ENCODE measurements at places on chromosomes 7 and 10.

GRCh38 chr10:59331661-59332060 lies 30.7 kb downstream of the FAM13C start:
- DNase-seq: no peak

DNA sequence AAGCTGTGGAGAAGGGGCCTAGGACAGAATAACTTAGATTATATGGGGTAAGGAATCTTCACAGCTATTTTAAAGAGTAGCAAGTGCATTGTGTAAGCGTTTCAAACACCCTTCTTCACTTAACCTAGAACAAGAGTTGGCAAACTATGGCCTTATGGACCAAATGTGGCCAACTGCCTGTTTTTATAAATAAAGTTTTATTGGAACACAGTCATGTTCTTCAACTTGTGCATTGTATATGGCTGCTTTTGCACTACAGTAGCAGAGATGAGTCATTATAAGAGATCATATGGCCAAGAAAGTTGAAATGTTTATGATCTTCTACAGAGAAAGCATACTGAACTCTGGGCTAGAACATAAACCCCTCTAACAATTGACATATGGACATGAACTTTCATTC lies 187.8 kb downstream of the ETV1 start:
- no peak for DNase-seq

- no peak for DNase-seq
Observed at GRCh38 chr7:39016609-39017008, 38.9 kb downstream of the POU6F2 start.

DNA sequence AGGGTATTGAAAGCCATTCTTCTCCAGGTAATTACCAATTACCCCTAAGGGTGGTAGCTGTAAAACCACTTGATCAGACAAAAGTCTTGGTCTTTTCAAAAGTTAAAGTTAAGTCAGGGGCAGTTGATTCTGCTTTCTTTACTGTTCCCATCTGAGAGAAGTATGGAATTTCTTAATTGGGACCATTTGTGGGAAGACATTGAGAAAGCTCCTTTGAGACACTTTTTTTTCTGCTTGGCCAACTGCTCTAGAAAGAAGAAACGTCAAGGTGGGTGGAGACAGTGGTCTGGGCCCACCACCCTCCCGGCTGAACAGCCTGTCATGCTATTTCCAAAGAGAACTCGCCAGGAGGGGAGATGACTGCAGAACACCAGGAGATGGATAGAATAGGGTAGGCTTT lies 45.3 kb downstream of the WNT2 start:
- no peak for DNase-seq

GRCh38 chr10:121539786-121540185 lies 58.5 kb downstream of the FGFR2 start:
- no peak for DNase-seq

GRCh38 chr7:107816011-107816566 lies 13.1 kb upstream of the SLC26A3 start:
- DNase-seq: no peak

DNA sequence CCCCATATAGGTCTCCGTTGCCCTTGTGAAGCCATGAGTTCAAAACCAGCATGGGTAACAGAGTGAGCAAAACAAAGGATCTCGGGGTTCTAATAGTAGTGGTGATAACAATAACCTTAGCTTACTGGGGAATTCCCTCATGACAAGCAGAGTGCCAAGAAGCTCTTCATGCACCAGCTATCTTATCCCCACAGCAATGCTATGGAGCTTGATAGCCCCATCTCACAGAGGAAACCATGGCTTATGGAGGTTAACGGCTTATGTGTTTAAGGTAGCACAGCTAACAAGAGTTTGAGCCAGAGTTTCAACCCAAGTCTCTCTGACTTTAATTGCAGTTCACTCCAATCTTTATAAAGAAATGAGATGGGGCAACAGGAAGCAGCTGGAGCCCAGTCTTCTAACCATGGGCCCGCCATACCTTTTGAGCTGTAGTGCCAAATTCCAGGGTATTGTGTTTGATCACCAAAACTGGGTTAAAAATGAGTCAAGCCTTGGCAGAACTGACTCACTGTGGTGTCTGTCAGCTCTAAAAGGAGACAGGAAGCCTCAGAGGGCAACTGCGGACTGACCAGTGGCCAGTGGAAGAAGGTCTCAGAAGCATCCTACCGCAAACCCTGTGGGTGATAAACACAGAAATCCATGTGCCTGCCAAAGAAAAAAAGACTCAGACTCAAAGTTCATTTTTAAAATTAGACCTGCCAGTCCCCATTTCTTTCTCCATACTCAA lies 16.5 kb upstream of the PLAU start:
- DNase-seq: no peak

- DNase-seq: no peak
Observed at GRCh38 chr7:2785071-2785500, 59.0 kb downstream of the GNA12 start.

DNA sequence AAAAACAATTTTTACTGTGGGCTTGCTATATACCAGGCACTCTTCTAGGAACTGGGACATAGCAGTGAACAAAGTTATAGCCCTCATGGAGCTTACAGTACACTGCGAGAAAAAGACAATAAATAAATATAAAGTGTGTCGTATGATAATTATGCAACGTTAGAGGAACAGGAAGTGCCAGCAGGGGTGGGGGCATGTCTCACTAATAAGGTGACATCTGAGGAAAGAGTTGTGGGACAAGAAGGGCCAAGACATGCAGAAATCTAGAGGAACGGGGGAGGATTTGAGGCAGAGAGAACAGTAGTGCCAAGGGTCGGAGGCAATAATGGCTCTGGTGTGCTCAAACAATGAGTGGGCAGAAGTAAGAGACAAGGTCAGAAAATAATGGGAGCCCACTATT lies 52.8 kb downstream of the LMBR1 start:
- DNase-seq: no peak

- DNase-seq: no peak
Observed at GRCh38 chr10:63415640-63416244, 50.0 kb downstream of the JMJD1C start.

DNA sequence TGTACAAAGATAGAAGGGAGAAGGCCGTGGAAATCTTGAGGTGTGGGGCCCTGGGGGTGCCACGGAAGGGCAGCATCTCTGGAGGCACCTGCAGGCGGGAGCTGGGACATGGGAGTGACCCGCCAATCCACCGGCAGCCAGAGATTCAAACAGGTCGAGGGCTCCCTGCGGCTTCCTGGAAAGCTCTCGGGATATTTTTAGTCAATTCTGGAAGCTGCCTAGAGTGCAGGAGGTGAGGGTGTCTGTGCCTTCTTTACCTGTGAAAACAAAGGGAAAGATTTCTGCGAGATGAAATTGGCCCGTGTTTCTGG lies 16.6 kb downstream of the MNX1 start:
- DNase-seq: no peak

GRCh38 chr10:34193931-34194626 lies 621.0 kb downstream of the PARD3 start:
- peak; percentile 40 for DNase-seq

- DNase-seq: no peak
Observed at GRCh38 chr10:51137756-51138529, 63.7 kb downstream of the PRKG1 start.

- no peak for DNase-seq
Observed at GRCh38 chr10:11292576-11293302, 275.1 kb downstream of the CELF2 start.

GRCh38 chr7:79897166-79897565 lies 237.5 kb upstream of the GNAI1 start:
- no peak for DNase-seq

DNA sequence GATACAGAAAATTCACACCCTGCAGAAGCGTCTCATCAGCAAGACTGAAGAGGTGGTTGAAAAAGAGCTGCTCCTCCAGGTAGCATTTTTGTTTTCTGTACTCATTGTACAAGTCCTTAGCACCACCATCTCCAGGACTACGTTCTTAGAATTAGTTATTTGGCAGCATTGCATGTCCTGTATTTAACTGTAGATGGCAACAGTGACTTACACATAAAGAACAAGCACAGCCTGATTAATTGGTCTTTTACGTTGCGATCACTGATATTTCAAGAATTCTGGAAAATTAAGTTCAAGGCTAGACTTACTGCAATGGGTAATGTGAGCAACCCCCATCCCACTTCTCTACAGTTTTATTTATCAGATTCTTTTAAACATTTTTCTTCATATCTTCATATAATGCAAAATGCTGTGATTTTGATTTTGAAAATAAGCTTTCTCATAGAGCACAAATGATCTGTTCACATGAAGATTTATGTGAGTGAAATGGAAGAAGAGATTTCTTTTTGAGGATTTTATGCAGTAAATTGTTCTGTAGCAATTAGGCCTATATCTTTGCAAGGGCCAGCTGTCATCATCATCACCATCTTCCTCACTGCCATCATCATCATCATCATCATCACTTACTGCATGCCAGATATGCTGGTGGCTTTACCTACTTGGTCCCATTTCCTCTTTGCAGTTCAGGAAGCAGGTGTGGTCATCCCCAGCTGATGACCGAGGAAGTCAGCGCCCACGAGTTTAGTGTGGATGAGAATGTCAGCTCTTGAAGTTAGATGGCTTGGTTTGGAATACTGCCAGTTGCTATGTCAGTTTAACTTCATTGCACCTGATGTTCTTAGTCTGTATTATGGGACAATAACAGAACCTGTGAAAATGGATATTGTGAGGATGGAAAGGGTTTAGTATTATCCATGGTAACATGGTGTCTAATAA lies 53.4 kb downstream of the CFAP58 start:
- DNase-seq: peak; percentile 20

GRCh38 chr7:54687462-54688212 lies 71.4 kb downstream of the SEC61G start:
- no peak for DNase-seq

GRCh38 chr7:81884817-81885216 lies 115.0 kb upstream of the HGF start:
- no peak for DNase-seq

DNA sequence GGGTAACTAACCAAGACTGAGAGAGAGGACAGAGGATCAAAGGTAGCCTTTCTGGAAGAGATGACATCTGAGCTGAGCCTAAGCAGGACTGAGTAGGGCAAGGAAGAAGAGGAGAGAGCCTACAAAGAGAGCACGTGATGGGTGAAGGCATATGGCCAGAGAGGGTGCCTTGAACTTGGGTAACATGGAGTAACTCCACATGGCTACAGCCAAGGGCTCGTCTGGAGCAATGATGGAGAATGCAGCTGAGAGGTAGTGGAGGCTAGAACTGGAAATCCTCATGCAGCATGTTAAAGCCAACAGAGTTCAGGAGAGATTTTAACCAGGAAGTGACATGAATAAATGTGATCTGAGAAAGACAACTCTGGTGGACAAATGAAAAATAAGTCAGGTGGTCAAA lies 77.8 kb downstream of the LRRC17 start:
- no peak for DNase-seq

DNA sequence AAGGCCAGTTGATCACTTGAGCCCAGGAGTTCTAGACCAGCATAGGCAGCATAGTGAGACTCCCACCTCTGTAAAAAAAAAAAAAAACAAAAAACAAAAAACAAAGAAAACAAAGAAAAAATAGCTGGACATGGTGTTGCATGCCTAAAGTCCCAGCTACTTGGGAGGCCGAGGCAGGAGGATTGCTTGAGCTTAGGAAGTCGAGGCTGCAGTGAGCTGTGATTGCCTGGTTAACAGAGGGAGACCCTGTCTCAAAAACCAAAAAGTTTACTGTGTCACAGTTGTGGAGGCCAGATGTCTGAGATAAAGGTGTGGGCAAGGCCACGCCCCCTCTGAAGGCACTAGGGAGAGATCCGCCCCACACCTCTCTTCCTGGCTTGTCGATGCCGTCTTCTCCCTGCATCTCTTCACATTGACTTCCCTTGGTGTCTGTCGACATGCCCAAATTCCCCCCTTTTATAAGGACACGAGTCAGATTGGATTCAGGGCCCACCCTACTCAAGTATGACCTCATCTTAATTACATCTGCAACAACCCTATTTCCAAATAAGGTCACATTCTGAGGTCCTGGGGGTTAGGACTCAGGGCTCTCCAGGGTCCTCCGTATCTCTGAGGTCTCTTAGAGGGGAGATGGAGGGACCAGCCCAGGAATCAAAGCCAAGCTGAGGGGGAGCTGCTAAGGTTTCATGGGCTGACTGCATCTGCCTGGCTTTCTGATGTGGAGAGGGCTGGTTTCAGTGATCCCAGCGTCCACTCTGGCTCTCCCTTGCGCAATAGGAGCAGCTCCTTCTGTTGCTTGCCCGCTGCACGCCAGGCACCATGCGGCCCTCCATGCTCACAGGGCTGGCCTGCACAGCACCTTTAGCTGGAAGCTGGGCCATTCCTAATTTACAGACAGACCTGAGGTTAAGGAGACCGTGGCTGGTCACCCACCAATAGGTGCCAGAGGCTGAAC lies 23.1 kb downstream of the AGAP3 start:
- no peak for DNase-seq

- no peak for DNase-seq
Observed at GRCh38 chr10:124717911-124718741, 26.1 kb downstream of the FAM53B start.

DNA sequence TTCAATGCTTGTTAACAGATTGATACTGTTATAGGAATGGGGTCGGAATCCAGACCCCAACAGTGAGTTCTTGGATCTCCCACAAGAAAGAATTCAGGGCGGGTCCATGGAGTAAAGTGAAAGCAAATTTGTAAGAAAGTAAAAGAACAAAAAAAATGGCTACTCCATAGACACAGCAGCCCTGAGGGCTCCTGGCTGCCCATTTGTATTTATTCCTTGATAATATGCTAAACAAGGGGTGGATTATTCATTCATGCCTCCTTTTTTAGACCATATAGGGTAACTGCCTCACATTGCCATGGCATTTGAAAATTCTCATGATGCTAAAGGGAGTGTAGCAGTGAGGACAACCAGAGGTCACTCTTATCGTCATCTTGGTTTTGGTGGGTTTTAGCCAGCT lies 717.2 kb upstream of the KCND2 start:
- no peak for DNase-seq

DNA sequence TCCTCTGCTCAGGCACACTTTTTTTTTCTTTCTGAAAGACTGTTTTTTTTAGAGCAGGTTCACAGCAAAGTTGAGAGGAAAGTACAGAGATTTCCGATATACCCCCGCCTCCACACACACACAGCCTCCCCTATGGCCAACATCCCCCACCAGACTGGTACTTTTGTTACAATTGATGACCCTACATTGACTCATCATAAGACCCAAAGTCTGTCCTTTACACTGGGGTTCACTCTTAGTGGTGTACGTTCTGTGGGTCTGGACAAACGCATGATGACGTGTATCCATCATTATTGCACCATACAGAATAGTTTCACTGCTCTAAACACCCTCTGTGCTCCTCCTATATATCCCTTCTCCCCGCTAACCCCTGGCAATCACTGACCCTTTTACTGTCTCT lies 107.7 kb downstream of the RBM20 start:
- no peak for DNase-seq

DNA sequence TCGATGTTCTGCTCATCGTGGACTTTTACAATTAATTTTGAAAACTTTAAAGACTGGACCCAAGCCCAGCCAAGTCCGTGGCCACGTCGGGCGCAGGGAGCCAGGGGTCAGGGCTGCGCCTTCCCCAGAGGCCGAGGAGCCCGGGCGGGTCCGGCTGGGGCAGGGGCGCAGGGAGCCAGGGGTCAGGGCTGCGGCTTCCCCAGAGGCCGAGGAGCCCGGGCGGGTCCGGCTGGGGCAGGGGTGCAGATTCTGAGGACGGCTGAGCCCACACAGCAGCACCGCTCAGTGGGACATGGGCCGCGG lies 75.2 kb downstream of the MICALL2 start:
- no peak for DNase-seq

Data from SK-N-DZ (cell line).